Left hindlimb (tissue), 1 donor: ENCODE measurements at places on chromosomes 6 and 20.

DNA sequence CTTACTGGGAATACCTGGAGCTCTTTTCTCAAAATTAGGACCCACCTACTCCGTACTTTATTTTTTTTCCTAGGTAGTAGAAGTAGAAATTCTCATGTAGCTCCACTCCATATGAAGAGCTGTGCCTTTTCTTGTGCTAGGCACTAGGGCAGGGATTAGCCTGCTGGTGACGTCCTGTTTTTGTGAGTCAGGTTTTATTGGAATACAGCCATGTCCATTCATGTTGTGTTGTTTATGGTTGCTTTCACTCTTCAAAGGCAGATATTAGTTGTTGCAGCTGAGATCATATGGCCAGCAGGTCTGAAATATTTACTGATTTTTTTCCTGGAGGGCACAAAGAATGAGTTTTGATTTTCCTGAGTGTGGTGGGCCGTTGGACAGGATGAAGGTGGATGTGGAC lies 20.5 kb downstream of the XRN2 start:
- no peak for DNase-seq

DNA sequence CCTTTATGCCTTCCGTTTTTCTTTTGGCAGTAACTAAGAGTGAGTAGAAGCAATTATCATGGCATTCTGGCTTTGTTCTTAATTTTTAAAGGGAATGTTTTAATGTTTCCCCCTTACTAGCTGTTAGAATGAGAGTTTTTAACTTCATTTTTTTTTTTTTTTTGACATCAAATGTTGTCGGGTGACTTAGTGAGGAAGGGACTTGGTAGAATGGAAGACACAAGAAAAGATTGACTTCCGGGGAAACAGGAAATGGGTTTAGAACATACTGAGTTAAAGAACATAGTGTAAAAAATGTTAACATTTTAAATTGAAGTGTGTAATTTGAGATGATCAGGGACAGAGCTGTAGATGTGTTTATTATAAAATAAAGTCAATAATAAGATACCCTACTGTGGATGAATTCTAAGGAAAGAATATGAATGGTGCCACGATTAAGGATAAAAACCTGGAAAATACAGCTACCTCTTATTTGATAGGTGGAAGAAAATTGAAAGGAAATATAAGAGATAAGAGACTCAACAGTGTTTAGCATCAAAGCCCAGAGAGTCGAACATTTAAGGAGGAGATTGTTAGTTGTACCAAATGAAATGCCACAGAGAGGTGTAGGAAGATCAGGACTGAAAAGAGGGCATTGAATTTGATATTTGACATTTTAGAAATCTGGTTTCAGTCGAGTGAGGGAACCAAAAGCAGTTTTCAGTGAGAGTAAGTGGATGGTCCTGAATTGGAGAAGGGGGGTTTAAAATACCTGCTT lies 9.4 kb downstream of the HSF2 start:
- no peak for DNase-seq

DNA sequence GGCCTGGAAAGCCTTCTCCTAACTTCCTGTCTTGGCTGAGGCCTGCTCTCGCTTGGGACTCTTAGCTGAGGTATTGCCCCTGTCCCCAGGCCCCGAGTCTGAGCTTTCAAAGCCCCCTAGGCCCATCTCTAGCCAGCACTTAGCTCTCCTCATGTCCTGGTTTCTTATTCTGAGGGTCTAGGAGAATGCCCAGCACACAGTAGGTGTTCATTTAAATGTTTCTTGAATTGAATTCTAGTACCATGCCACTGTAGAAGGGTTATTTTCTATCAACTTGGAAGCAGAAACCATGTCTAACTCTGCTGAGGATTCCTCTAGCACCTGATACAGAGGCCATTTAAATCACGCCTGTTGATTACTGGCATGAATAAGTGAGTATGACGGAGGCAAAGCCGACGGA lies 98.5 kb downstream of the VEGFA start:
- no peak for DNase-seq

- DNase-seq, result no peak
Measured at GRCh38 chr20:1401451-1401907, 8.6 kb upstream of the FKBP1A start.

- no peak for DNase-seq
Measured at GRCh38 chr6:7165002-7165889, 57.5 kb downstream of the RREB1 start.

DNA sequence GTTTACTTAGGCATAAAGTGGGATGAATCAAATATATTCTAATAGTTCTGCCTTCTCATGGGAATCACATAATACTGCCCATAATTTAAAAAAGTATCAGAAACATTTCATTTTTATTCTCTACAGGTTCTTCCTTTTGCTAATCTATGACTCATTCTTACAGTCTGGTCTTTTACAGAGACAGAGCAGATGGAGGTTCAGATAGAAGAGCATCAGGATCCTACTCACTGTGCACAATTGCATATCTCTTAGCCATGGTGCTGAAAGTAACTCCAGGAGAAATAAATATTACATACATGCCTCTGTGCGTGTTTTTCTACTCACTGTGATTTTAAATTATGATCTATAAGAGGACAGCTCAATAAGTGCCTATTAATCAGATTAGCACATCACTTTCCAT lies 16.3 kb upstream of the OR2B6 start:
- no peak for DNase-seq

- DNase-seq, result no peak
Measured at GRCh38 chr20:15515691-15516090, 1057.6 kb downstream of the KIF16B start.

DNA sequence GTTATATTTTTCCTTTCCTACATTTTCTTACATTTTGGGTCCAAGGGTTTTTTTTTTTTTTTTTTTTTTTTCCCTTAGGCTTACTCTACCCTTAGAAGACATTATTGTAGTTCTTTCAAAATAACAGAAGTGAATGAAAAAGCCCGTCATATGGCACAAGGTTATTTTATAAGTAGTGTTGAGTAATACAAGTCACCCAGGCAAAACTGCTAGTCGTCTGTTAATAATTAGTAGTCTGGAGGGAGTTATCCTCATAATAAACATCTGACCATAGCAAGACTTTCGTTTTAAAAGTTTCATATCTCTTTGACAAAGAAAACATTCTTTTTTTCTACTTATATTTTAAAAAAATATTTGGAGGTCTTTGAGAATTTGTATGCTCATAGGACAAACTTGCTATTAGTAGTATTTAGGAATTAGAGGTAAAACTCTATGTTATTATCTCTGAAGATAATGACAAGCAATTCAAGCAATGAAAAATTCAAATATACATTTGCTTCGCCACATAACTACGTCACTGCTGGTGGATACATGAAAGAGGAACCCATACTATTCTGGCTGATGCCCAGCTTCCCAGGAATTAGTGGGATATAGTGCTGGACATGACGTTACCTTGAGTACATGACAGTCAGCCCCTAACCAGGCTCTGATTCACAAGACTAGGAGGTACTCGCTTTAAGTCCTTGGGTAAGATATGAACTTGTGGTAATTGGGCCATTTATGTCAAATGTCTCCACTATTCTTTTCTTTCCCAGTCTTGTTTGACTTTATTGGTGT lies 532.8 kb downstream of the GRIK2 start:
- DNase-seq, result no peak

- no peak for DNase-seq
Measured at GRCh38 chr20:51126337-51126736, 103.4 kb upstream of the KCNG1 start.

GRCh38 chr6:56659721-56660380 lies 17.2 kb upstream of the DST start:
- no peak for DNase-seq

DNA sequence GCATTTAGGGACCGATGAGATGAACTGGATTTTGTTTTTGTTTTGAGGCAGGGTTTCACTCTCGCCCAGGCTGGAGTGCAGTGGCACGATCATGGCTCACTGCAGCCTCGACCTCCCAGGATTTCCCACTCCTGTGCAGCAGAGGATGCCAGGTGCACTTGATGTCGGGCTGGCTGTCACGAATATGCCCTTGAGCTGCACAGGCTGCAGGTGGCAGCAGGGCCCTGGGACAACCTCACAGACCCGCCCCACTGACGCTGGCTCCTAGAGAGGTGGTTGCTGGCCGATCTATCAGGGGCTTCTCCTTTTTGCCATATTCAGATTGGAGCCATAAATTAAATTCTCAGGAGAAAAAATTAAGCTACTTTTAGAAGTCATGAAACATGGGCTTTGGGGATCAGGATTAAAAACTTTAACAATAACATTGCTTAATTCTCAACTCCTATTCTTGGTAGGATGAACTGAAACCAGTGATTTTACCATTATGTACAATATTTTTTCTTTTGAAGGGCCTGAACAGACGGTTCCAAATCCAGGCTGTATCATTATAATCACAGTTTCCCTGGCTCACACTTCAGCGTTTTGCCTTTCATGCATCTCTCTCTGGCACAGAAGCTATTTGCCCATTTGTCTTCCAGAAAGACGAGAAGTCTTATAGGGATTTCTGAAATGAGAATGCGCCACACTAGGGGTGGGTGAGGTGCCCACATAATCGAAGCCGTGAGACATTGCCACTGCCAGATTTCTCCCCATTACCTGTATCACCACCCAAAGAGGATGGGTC lies 32.4 kb downstream of the NQO2 start:
- no peak for DNase-seq

GRCh38 chr6:17427062-17427461 lies 33.7 kb downstream of the CAP2 start:
- DNase-seq, result no peak

DNA sequence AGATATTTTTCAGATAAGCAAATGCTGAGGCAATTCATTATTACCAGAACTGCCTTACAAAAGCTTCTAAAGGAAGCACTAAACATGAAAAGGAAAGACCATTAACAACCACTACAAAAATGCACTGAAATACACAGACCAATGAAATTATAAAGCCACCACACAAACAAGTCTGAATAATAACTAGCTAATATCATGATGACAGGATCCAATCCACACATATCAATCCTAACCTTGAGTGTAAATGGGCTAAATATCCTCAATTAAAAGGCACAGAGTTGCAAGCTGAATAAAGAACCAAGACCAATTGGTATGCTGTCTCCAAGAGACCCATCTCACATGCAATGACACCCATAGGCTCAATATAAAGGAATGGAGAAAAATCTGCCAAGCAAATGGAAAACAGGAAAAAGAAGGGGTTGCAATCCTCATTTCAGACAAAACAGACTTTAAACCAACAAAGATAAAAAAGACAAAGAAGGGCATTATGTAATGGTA lies 58.0 kb upstream of the PHIP start:
- no peak for DNase-seq

DNA sequence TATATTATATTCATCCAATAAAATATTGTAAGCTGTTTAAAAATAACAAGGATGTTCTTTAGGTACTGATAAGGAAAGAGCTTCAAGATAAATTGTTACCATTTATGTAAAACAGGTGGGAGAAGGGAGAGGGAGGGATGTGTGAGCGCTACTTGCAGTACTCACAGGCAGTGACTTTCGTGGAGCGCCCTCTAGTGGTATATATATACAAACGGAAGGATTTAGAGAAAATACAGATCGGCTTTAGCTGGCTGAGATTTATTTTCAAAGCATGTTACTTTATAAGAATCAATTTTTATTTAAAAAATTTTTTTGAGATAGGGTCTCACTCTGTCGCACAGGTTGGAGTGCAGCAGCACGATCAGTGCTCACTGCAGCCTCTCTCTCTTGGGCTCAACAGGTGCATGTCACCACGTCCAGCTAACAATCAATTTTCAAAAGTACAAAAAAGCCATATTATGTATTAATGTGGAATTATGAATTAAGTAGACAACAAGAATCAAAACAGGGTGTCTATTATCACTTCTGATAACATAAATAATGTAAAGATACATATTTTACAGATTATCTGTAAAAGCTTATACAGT lies 3.3 kb upstream of the MOG start:
- DNase-seq, result no peak

DNA sequence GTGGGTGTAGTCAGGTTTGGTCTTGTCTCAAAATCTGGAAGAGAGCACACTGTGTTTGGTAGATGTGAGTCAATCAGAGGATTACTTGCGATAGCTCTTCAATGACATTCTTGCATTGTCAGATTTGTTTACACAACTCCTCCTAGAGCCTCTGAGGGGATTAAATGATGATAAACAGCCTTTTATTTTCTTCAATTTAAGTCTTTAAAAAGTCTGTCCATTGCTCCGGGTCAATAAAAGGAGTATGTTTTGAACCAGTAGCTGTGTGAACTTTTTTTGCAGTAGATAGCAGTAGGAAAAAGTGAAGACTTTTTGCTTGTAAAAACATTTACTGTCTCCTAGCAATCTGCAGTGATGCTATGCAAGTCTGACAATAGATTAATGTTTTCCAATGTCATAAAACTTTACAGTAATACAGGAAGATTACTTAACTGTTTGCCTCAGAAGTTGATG lies 49.9 kb downstream of the GJA1 start:
- DNase-seq, result no peak

DNA sequence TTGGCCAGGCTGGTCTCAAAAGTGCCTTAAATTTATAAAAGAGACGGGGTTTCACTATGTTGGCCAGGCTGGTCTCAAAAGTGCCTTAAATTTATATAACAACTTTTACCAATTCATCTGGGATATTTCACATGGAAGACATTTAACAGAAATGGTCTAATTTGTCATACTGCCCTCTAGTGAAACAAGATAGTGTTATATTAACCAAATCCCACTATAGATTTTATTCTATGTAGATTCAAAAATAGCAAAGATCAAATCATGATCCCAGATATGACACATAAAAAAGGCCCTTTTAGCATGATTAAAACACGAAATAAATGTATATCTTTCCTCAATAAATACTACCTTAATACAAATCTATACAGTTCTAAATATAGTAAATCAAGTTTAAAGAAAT lies 102.8 kb upstream of the TFAP2D start:
- no peak for DNase-seq
